ENCODE measurements at places on chromosomes 5 and 9. TPM values are rescaled to one million over a fixed set of nuclear protein-coding genes. Genes with fewer than 3 reads are reported as not detected.

The PCDH12 gene
- total RNA-seq, result under 0.01 TPM

The KCTD16 gene
- 0.26 TPM for total RNA-seq

The OR1J2 gene
- total RNA-seq, result not detected

The NRARP gene
- 0.16 TPM for total RNA-seq

The ETF1 gene
- 56.0 TPM for total RNA-seq

The AJM1 gene
- 0.95 TPM for total RNA-seq

The LPAR1 gene
- total RNA-seq, result 450 TPM

The CATSPER3 gene
- 0.16 TPM for total RNA-seq

The C5orf52 gene
- total RNA-seq, result not detected

The MAMDC2 gene
- 0.52 TPM for total RNA-seq

The TXNDC8 gene
- total RNA-seq, result not detected

The RFESD gene
- total RNA-seq, result 3.2 TPM

The LCN15 gene
- total RNA-seq, result not detected

The PCDHGA6 gene
- 3.9 TPM for total RNA-seq

The GPR107 gene
- total RNA-seq, result 18.8 TPM

The HTR4 gene
- total RNA-seq, result not detected

The PRRX2 gene
- 21.5 TPM for total RNA-seq

The PDE8B gene
- not detected for total RNA-seq

The PCDHGC5 gene
- total RNA-seq, result 3.5 TPM

The C1QTNF3 gene
- total RNA-seq, result 1.1 TPM

The IL31RA gene
- 0.77 TPM for total RNA-seq

The ARHGAP26 gene
- total RNA-seq, result 10.9 TPM

The EXOSC2 gene
- 25.6 TPM for total RNA-seq

The SLC25A2 gene
- total RNA-seq, result not detected

The FOXD4L3 gene
- total RNA-seq, result not detected

The SPINK6 gene
- not detected for total RNA-seq

The PALM2AKAP2 gene
- 1.9 TPM for total RNA-seq

The IFNA5 gene
- 0.16 TPM for total RNA-seq

The GDNF gene
- total RNA-seq, result 0.32 TPM

The SPATA31D4 gene
- not detected for total RNA-seq

The ANKRA2 gene
- 20.1 TPM for total RNA-seq

The FREM1 gene
- total RNA-seq, result 0.16 TPM

The FUT7 gene
- total RNA-seq, result not detected

The ZFP2 gene
- 2.6 TPM for total RNA-seq

The TMEM174 gene
- total RNA-seq, result not detected

The PCDHGA4 gene
- total RNA-seq, result 4.7 TPM

The ORM2 gene
- not detected for total RNA-seq

The TTC23L gene
- 0.52 TPM for total RNA-seq

The CAMK2A gene
- 0.47 TPM for total RNA-seq

The OTP gene
- total RNA-seq, result not detected

The SEMA5A gene
- total RNA-seq, result 9.9 TPM

The IL4 gene
- total RNA-seq, result not detected

The GDA gene
- total RNA-seq, result not detected

The ARID3C gene
- total RNA-seq, result not detected

The GLDC gene
- total RNA-seq, result 0.09 TPM

The CCNI2 gene
- not detected for total RNA-seq

The DOCK2 gene
- total RNA-seq, result 2.5 TPM

The DDX31 gene
- 6.6 TPM for total RNA-seq

The TAL2 gene
- total RNA-seq, result not detected

The PCDHB3 gene
- total RNA-seq, result 0.16 TPM

The NKD2 gene
- 4.0 TPM for total RNA-seq

The SH3PXD2B gene
- total RNA-seq, result 14.5 TPM

The HINT2 gene
- 27.3 TPM for total RNA-seq

The NPM1 gene
- 1,530 TPM for total RNA-seq

The LRRC70 gene
- total RNA-seq, result 0.79 TPM

The CA9 gene
- 0.86 TPM for total RNA-seq

The CCDC192 gene
- not detected for total RNA-seq
